ENCODE measurements at places on chromosomes 2 and 18. TPM values are rescaled to one million over a fixed set of nuclear protein-coding genes. Genes with fewer than 3 reads are reported as not detected.

ALPI gene
- not detected for total RNA-seq

RAB17 gene
- 0.32 TPM for total RNA-seq

ARL6IP6 gene
- total RNA-seq: 25.0 TPM

GCKR gene
- total RNA-seq: 0.13 TPM

FBXO41 gene
- 4.4 TPM for total RNA-seq

LYPD6B gene
- total RNA-seq: 0.07 TPM

NAPG gene
- total RNA-seq: 12.4 TPM

LYPD6 gene
- total RNA-seq: 0.22 TPM

DSC3 gene
- total RNA-seq: 1.5 TPM

NAT8 gene
- total RNA-seq: not detected

LRATD1 gene
- 0.09 TPM for total RNA-seq

SLC16A14 gene
- 1.3 TPM for total RNA-seq

UBXN2A gene
- 20.2 TPM for total RNA-seq

LIMS3 gene
- total RNA-seq: not detected

SERPINB13 gene
- total RNA-seq: not detected

ZEB2 gene
- total RNA-seq: 9.8 TPM

TUBA4B gene
- 0.16 TPM for total RNA-seq

TNFRSF11A gene
- 5.1 TPM for total RNA-seq

SERPINB4 gene
- 0.14 TPM for total RNA-seq

CFAP53 gene
- total RNA-seq: 0.29 TPM

TLX2 gene
- total RNA-seq: 0.31 TPM

PPIG gene
- 43.8 TPM for total RNA-seq

CD8B2 gene
- not detected for total RNA-seq

RNU2-63P gene
- not detected for total RNA-seq

C2orf15 gene
- 0.58 TPM for total RNA-seq

REEP1 gene
- 0.89 TPM for total RNA-seq

IHH gene
- 0.50 TPM for total RNA-seq

Data from A549 treated with dexamethasone at 1 μM for 4 hours (cell line).